ENCODE measurements at places on chromosomes 12 and 14.
A peak's percentile ranks its signal among the peaks of the same experiment; 100 is the strongest.

DNA sequence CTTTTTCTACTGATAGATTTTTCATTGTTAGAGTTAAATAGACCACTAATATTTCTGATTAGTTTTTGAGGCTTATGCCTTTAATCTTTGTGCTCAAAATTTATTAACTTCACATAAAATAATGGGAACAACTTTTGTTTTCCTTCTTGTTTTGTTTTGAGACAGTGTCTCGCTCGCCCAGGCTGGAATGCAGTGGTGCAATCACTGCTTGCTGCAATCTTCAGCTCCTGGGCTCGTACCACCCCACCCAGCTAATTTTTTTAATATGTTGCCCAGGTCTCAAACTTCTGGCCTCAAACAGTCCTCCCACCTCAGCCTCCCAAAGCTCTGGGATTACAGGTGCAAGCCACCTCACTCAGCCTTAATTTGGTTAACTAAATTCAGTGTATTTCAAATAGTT, 16.8 kb downstream of the SCFD1 start:
- DNase-seq = no peak

- peak; percentile 92 for DNase-seq
Observed at GRCh38 chr14:75249251-75249957, 29.2 kb upstream of the FOS start.

GRCh38 chr12:10249690-10250455, 37.2 kb downstream of the GABARAPL1 start:
- DNase-seq = no peak

DNA sequence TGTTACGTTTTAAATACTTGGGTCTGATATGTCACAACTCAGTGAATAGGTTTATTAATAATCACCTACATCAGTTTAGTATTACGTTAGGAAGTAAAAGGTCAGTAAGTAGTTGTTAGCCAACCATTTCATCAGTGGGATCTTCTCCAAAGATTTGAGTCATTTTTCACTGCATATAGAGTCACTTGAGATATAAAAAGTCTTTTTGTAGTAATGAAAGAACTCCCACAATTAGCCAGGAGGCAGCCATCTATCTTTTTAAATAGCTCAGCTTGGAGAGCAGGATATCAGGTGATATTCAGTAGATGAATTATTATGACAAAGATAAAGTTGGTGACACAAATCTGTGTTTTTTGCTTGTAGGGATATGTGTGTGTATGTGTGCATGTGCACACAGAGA, 309.3 kb downstream of the PDZRN4 start:
- DNase-seq = no peak

- DNase-seq = no peak
Observed at GRCh38 chr12:115850957-115851356, 426.5 kb downstream of the MED13L start.

GRCh38 chr12:34334953-34335743, 312.9 kb downstream of the ALG10 start:
- no peak for DNase-seq

- peak; percentile 44 for DNase-seq
Observed at GRCh38 chr14:25046301-25046943, 3.5 kb downstream of the STXBP6 start.

- no peak for DNase-seq
Observed at GRCh38 chr14:20632831-20633691, 8.4 kb downstream of the OR6S1 start.

DNA sequence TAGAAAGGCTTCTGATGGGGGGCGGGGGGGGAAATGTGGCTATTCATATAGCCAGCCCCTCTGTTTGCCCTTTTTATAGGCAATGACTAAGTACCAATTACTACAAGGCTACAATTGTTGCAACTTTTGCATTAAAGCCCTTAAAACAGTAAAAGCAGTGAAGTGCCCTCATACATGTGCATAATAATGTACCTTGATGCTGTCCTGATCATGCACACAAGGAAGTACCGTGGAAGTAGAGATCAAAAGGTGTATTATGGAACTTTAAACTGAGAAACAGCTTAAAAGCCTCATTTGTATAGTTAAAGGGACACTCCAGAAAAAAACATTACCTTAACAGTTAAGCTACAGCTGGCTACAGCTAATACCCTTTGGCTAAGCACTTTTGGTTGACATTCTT, 111.8 kb downstream of the PLEKHG7 start:
- peak; percentile 9 for DNase-seq

DNA sequence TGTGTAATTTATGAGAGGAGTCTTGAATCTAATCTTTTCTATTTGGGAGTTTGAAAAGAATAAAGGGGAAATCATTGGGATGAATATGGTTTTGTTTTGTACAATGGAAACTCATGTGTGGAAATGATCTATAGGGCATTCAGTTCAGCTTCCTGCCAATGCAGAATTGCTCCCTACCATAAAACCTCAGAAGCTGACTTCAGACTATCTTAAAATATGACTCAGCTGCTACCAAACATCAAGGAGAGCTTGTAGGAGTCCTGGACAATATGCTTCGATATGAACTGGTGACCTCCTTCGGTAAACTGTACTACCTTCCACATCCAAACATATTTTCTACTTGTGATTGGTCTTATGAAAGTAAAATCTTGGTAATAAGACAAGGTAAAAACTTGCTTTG, 160.6 kb downstream of the CAPZA3 start:
- DNase-seq = no peak

DNA sequence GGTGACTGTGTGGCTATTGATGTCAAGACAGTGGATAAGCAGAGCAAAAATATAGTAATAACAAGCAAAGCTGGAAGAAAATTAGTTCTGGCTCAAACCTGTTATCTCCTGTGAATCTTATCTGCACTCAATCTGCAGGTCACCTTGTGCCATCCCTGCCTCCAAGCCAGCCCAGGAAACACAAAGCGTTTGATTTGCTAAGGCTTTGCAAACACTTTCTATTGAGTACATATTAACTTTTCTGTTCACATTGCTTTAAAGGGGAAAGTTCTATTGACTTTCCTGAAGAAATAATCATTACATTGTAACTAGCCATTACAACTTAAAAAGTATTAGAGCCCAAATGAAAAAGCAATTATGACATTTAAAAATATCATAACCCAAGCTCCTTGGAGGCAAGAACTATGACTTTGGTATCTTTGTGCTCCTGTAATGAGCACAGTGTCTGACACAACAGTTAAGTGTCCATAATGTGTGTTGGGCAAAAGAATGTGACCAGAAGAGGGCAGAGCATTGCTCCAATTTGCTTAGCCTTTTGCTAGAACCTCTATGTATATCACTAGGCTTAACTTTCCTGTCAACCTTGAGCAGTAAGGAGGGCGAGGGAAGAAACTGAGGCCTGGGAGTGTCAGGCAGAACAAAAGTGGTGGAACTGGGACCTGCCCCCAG, 24.7 kb downstream of the SERPINA3 start:
- no peak for DNase-seq

Measured in DMS79 treated with DMSO at 0.1 percent for 48 hours (cell line).